PC-9 (cell line): ENCODE measurements at places on chromosomes 11 and 22. TPM values are rescaled to one million over a fixed set of nuclear protein-coding genes. Genes with fewer than 3 reads are reported as not detected.

DNA sequence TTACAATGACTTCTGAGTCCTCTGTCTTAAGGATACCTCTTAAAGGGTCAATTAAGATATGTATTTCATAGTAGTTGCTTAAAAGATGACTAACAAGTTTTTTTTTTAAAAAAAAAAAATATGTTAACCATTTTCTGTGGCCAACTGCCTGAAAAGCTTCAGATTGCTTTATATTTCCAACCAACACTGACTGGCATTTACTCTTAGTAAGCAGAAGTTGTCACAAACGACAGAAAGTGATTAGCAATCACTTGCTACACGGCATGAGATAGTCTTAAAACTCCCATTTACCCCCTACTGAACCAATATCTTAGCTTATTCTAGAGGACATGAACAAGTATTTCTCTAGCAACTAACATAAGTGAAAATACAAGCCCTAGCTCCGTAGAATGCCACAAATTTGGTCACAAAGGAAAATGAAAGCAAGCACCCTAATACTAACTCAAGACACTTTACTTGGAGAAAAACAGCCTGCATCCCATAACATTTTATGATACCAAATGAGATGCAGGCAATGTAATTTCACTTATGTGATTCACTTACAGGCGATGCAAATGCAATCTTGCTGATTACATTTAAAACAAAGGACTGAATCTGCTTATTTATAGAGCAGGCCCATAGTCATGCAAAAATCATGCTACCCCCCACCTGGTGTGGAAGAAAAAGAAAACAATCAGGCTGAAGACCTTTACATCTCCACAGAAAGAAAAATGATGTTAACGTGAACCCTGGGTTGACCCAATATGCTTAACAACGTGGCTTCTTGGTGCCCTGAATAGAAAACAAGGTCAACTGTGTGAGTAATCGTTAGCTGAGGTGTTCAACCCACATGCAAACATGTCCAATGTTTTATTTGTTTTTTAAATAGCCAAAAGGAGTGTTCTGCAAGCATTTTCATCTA, 25.7 kb downstream of the MPPED2 start:
- DNase-seq: no peak

GRCh38 chr11:117437041-117437790, 109.6 kb downstream of the CEP164 start:
- no peak for DNase-seq

- DNase-seq: no peak
These were observed 6.0 kb downstream of the PACSIN2 start for GRCh38 chr22:43008921-43009320.

- no peak for DNase-seq
These were observed 85.5 kb downstream of the ETS1 start for GRCh38 chr11:128501632-128502549.

DNA sequence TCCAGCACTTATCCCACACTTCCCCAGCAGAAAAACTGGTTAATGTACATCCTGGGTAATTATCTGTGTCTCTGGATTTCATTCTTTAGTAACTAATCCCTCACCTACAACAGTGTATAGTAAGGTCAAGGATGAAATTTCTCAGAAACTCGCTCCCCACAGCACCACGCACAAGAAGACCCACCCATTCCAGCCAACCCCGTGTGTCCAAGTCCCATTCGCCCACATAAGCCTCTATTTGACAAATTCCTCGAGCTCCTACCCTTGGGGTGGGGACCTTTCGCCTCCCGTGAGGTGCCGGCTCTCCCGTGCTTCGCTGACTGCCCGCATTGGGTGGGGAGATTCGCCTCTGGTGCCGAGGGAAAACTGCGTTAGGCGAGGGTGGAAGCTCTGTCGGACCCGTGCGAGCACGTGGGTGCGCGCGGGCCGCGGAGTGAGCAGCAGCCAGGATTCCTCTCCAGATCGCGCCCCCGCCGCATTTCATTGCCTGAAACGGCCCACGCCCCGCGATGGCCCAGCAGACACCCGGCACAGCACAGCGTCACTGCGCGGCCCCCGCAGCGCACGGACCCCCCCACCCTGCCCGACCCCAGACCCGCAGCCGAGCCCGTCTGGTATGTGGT, 866 bp downstream of the EXPH5 start:
- DNase-seq: peak; percentile 28

Gene DAGLA
- 8.3 and 10.1 TPM in 2 replicates for total RNA-seq

Gene NOX4
- not detected in 2 replicates for total RNA-seq
